ENCODE measurements at places on chromosomes 6 and 20.

GRCh38 chr6:49479308-49479970, 16.3 kb downstream of the CENPQ start:
- no peak for DNase-seq

- no peak for DNase-seq
These were observed 34.6 kb downstream of the KCNS1 start for GRCh38 chr20:45066372-45066771.

- DNase-seq = no peak
These were observed 6.2 kb downstream of the TGM2 start for GRCh38 chr20:38158701-38159351.

DNA sequence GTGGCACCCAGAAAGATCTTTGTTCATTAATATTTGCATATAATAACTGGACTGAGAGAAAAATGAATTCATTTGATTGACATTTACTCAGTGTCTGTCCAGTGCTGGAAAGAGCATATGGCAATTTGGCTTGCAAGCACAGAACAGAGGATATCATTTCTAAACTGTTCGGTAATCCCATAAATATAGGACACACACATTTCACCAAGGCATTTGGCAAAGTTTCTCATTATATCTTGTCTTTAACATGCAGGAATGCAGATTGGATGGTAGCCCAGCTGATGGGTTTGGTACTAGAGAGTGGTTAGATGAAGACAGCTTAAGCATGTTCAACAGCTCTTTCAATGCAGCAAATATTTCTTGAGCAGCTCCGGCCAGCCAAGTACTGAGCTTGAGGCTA, 259.2 kb downstream of the PRKN start:
- DNase-seq = no peak

DNA sequence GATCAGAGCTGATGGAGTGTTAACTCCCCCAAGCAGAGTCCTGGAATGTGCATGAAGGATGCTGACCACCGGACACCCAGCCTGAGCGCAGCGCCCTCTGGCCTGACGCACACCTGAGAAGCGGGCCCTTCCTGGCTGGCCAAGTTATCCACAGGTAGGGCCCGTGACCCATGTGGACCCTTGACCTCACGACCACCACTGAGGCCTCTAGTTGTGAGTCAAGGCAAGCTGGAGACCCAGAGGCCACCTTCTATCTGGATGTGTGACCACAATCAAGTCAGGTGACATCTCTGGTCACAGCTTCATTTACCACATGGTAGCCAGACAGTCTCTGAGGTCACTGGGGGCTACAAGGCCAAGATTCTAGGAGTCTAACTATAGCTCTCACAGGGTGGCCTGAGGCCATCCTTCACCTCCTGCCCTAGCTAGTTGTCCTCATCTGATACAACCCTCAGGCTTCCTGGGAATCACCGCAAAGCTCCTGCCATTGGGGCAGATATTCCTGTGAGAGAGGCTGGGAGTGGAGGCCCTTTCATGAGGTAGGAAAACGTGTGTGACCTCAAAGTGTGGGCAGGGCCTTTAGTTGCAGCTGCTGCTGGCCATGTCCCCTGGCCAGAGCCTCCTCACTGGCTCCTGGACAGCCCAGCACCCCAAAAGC, 53.1 kb downstream of the DSTN start:
- no peak for DNase-seq

- no peak for DNase-seq
These were observed 109.1 kb downstream of the TOX2 start for GRCh38 chr20:44023515-44024371.

- no peak for DNase-seq
These were observed 41.5 kb downstream of the APCDD1L start for GRCh38 chr20:58473453-58474425.

DNA sequence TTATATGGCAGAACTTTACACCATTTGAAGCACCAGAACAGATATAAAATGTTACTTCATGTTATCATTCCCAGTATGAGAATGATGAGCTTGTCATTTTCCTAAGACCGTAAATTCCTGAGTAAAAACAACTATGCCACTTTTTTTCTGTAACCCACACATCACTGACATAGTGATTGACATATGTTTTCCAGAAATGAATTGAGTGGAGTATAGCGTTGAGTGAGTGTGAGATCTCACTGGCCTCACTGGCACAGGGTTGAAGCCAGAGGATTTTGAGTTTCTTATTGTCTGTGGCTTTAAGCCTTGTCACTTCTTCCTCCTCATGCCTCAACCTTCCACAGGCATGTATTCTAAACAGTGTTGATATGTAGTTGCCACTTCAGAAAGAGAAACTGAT, 62.3 kb downstream of the PDE7B start:
- no peak for DNase-seq

GRCh38 chr20:42338294-42339201, 720.4 kb upstream of the CHD6 start:
- no peak for DNase-seq

DNA sequence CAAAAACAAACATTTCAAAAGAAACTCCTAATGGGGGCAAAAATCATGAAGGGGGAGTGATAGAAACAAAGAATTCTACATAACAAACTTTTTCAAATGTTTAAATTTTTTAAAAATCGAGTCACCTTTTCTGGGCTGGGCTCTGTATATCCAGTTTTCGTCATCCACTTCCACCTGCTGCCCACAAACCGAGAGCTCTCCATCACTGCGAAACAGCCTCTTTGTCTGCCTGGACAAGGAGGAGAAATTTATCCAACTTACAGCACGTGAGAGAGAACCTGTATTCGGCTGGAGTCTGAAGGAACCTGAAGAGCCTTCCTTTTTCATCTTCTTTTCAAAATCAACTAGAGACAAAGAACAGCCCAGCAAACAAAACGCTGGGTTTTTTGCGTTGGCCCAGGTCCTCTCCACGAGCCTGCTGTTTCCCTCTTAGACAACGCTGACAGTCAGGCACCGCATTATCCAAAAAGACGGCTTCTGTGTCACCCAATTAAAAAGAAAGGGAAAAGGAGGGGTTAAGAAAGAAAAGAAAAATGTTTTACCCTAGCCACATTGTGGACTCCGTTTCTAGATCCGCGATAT, 72.4 kb upstream of the NHSL1 start:
- no peak for DNase-seq

DNA sequence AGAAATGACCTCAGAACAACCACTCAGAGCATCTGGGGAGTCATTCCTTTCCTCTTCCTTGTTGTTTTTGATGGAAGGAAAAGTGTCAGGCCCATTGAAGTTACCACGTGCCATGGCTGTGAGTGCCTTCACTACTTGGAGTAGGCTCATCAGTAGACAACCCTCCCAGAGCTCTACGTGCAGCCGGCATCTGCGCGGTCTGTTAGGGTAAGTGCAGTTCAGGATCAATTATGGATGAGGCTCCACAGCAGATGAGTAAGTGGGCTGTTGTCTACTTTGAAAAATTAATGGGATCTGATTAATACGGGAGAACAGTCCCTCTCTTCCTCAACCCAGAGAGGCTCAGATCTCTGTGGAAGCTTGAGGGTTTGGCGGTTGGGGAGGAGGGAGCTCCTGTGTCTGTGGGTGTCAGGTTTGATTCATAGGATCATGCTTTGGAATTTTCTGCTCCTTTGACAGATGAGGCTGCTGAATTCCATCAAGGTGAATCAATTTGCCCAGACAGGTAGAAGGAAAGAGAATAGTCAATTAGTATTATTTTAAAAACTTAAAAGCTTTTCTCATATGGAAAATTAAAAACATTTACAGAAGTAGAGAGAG, 93.8 kb upstream of the TOX2 start:
- no peak for DNase-seq

DNA sequence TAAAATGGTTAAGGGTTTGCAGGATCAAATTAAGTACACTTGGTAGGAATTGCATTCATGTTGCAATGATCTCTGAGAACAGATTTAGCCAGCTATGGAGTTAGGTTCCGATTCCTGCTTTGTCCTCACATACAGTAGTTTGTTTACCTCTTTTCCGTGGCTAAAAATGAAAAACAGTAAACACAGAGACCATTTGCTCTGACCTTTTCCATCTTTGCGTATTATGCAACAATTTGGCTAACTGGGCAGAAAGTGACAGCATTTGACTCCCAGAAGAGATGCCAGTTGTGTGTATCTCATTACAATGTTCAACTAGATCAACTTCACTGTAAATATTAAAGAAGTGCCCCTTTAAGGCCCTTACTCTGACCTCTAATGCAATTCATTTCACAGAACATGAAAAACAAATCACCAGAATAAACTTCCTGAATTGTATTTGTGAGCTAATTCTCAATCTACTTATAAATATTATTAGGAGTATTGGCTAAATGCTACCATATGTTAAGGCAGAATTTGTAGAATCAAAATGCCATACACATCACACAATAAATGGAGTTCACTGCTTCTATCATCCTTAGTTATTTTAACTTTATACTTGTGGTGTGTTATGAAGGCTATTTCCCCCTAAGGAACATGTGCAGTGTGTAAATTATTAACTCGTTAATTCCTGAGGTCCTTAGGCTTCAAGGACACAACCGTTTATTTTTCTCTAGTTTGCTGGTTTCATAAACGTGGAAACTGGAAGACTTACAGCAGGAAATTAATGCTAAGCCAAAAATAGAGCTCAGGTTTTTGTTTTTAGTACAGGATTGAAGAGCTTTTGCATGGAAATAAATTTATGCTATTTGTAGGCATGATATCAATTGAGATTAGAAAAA, 380.7 kb upstream of the CITED2 start:
- DNase-seq = no peak

GRCh38 chr6:95417856-95418255, 159.5 kb upstream of the MANEA start:
- no peak for DNase-seq

DNA sequence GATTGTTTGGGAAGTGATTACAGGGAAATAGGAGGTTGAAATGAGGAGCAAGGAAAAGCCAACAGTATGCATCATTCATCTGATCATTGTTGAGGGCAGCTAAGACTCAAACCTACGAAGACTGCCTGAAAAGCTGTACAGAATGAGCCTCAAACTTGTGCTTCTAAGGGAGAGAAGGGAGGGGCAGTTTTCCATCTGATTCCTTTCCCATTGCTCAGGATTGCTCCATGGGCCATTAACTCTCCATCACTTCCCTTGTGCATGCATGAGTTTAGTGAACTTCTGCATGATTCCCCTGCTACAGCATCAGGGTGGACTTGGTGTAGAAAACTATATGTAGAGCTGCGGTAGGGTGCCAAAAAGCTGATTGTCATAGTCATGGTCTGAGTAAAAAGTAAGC, 742.7 kb upstream of the SLC35B3 start:
- no peak for DNase-seq

- DNase-seq = no peak
These were observed 35.4 kb upstream of the PBOV1 start for GRCh38 chr6:138253731-138254130.

DNA sequence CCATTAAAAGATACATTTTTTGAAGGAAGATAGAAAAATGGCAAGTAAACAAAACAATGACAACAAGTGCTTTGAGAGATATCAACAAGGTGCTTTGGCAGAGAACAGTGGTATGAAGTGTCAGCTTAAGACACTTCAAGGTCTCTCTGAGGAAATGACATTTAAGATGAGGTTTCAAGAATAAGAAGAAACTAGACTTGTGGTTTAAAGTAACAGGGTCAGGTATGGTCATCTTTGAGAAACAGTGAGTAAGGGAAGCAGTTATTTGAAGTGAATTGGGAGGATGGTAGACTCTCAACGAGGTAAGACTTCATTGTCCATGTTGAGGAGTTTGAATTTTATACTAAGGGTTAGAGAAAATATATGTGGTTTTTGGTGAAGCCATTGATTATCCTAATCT, 77.8 kb downstream of the SYCP2L start:
- no peak for DNase-seq

DNA sequence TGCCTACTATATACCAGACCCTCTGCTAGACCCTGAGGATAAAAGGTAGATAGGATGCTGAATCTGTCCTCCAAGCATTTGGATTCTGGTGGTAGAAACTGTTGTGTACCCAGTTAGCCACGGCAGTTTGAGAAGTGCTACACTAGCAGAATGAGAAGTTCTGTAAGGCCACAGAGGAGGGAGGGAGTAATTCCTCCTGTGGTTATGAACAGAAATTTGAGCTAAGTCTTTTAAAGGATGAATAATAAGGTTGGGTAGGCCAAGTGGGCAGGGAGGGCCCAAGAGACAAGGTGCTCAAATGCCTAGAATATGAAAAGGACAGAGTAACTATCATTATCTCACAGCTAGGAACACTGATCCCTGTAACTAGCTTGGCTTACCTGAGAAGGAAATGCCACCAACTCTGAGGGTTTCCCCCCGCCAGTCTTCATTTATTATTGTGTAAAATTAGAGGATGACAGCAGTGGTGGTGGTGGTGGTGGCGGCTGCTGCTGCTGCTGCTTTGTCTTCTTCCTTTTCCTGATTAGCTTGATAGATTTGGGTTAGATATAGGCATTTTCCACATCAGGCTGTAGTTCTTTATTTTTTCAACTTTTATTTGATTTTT, 243.3 kb downstream of the PRL start:
- DNase-seq = no peak
